Parietal lobe (tissue), 2 donors: ENCODE measurements at places on chromosomes 16 and 17. TPM values are rescaled to one million over a fixed set of nuclear protein-coding genes. Genes with fewer than 3 reads are reported as not detected.

Gene ADGRG1
- total RNA-seq: 75.1 TPM

Gene CD300A
- total RNA-seq: 2.5 TPM

Gene HSD17B1
- 1.6 TPM for total RNA-seq

Gene THAP11
- total RNA-seq: 25.7 TPM

Gene CCDC40
- total RNA-seq: 12.2 TPM
